ENCODE measurements at places on chromosomes 4 and X.

DNA sequence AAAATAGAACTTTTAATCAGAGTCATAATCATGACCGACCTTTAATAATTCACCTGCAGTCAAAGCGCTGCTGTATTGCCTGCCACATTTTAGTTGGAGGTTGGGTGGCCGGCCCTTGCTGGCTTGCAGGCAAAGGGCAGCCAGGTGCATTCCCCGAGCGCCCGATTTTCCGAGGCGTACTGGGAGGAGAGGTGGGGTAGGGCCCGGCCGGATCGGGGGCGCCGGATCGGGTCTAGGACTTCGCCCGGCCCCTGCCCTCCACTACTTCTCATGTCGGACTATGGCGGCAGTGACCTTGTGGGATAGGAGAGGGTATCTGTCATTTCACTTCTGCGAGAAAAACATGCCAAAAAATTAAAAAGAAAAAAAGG is 2.5 kb upstream of the RS1 start:
- DNase-seq: peak; percentile 42

GRCh38 chr4:186770481-186771175 is 47.0 kb upstream of the FAT1 start:
- DNase-seq: no peak

DNA sequence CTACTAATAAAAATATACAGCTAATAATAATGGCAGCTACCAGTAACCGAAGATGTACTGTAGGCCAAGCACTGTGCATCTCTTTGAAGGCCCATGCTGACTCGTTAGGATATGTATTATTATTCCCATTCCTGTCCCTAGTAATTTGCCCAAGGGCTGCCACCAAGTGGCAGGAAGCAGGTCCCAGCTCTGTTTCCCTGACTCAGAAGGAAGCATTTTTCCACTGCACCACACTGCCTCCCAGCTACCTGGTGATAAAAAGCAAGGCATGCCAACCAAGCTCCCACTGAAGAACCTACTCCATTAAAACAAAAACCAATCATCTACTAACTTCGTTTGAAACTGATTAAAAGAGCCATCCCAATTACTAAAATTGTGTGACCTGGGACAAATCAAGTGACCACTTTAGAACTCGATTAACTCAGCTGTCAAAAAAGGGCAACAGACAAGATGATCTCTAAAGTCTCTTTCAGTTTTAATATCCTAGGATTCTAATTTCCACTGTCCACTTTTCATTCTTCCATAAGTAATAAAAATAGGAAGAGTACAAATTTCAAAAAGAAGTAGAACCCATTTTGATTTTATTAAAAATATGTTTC is 24.3 kb upstream of the PGM2 start:
- DNase-seq: peak; percentile 86

DNA sequence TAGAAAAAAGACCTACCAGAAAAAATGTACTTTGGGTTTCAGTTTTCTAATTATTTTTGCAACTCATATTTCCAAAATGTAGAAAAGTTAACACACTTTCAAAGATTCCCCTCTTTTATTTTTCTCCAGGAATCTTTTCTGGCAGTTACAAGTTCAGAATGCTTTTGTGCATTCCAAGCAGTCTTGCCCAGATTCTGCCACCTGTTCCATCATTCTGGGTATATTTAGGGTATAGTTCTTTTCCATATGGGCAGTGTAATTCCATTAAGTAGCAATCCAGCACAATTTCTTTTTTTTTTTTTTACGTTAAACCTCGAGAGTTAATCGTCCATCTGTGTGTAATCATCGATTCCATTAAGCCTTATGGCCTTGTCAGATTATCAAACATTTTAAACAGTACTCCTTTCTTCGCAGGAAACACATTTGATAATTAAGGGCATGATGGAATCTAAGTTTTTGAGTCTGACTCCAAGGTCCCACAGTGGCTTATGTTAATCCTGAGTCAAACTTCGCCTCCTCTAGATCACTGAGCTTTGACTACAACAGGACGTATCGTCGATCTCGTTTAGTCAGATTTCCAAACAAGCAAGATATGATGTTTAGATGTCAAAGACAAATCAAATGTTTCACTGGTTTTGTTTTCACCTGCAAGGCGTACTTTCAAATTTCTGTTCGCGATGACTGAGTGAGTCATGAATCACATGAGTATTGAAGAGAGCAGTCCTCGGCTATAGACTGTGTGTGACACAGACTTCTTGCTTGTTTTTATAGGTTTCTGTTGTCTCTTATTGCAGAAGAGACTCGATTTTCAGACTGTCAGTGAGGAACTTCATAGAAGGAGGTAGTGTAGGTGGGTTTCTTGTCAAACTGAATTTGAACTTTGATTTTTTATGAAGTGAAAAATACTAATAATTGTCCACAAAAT is 118.9 kb upstream of the GK2 start:
- no peak for DNase-seq

GRCh38 chr4:92636038-92636806 is 332.5 kb downstream of the GRID2 start:
- DNase-seq: no peak

DNA sequence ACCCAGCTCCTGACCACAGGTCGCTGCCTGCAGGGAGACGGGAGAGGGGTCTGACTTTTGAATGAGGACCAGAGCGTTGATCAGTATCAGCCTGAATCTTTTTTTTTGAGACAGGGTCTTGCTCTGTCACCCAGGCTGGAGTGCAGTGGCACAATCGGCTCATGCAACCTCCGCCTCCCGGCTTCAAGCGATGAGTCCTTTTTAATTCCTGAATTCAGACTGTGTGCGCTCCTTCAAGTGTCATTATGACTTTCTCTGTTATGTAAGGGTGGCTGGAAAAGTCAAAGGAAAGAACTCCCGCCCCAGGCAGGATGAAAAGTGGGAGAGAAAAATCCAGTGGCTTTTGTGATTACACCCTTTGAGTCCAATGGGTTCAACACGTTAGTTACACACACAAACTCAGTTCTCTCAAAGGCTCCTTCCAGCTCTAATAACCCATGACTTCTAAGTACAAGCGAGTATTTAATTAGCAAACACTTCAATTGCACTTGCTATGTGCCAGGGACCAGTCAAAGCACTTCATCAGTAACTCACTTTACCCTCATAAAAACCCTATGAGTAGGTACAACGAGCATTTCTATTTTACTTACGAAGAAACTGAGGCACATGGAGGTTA is 44.4 kb downstream of the PDHA1 start:
- DNase-seq: no peak

GRCh38 chr4:177446586-177446985 is 4.3 kb upstream of the AGA start:
- DNase-seq: no peak

DNA sequence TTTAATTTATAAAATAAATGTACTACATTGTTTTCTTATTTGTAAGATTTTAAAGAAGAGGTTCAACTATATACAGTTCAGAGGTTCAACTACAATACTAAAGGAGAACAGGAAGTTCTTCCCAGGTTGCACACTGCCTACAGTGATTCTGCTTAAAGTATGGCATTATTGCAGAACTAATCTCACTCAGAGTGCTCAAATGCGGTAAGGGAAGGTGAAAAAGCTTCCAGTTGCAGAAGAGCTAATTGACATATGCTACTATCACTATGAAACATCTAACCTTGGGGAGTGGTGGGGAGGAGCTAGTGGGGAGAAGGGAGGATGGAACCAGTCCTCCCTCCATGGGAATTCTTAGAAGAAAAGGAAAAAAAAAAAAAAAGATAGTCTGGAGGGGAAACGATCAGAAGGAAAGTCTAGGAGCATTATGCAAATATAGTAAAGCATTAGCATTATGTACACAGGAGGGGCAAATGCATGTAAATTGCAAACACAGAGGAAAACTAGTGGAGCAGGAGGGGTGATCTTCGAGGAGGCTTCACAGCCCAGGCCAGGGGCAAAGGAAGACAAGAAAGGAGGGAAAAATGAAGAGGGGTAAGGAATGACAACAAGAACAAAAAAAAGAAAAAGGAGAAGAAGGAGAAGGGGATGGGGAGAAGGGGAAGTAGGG is 32.0 kb upstream of the MMAA start:
- no peak for DNase-seq

DNA sequence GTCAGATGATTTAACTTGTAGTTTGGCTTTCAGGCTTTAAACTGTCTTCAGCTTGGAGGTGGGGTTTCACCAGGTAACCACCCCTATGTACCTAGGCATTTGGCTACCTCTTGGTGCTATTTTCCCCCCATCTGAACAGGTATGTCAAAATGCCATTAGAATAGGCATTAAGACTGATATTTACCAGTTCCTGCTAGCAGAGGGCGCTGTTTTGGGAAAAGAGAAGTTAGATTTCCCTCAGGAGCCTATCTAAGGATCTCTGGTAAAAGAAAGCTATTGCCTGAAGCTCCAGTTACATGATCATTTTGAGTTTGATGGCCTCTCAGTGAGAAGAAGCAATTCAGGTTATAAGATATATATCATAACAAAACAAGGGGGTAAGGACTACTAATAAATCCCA is 879.1 kb downstream of the SH3BGRL start:
- DNase-seq: no peak

- no peak for DNase-seq
These were observed 68.8 kb downstream of the FAM47C start for GRCh38 chrX:37076983-37077382.

- DNase-seq: no peak
These were observed 75.9 kb downstream of the C4orf51 start for GRCh38 chr4:145755802-145756201.

- DNase-seq: peak; percentile 1
These were observed 62.5 kb downstream of the DCAF8L1 start for GRCh38 chrX:27918799-27919198.

GRCh38 chr4:113147498-113148111 is 98.2 kb downstream of the ANK2 start:
- no peak for DNase-seq

DNA sequence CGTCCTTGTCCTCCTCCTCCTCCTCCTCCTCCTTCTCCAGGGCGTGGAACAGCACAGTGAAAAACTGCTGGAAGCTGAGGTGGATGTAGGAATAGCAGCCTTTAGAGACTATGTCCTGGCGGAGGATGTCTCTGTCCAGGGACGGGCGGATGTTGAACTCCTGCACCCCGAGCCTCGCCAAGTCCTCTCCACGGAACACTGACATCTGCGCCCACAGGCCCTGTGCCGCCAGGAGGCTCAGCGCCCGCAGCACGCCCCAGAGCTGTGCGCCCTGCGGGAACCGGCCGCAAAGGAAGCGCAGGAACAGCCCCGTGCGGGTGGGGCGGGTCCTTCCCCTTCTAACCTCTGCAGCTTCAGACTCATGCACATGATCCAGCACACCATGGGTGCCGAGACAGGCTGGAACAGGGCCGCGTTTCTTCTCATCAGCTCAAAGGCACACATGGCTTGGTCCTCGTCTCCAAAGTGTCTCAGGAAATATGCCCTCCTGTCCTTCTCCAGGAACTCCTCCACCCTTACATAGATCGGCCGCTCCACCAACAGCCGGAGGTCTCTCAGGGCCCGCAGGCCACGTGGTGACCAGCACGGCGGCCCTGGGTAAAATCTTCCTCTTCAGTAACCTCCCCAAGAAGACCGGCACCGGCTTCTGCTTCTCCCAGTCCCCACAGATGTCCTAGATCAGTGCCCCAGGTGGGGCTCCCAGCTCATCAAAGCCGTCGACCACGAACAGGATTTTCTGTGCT is 1.2 kb downstream of the NLRP2B start:
- no peak for DNase-seq
